EL (cell line): ENCODE measurements at places on chromosomes 12 and 14.

DNA sequence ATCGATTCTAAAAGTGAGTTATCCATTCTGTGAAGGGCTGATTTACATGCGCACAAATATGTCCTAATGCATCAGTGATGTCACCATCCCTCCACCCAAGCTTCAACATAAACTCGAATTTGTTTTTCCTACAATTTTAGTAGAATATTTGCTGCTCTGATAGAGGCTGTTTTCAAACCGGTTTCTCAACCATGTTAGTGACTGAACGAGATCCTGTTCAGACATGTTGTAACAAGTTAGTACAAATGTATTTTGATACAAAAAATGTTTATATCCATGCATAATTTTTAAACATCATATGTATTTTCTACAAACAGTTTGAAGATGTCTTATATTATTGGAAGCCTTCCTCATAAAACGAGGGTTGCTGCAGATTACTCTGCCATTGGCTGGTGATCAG is 12.7 kb upstream of the PRB2 start:
- no peak for DNase-seq

- DNase-seq = no peak
These were observed 175.8 kb downstream of the ETV6 start for GRCh38 chr12:11825278-11825677.

DNA sequence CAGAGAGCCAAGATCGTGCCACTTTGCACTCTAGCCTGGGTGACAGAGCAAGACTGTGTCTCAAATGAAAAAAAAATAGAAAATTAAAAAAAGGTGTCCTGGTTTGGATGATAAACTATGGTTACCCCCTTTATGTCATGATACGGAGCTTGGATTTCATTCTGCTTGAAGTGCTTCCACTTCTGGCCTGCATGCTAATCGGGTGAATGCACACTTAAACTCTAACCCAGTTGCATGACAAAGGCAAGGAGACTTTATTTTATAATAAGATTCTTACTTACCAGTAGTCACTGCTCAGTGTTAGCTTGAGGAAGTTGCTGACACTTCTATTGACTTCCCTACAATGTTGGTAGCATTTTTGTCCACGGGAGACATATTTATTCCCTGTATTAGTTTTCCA is 24.3 kb downstream of the CFAP54 start:
- no peak for DNase-seq

- DNase-seq = no peak
These were observed 5.5 kb downstream of the PRKCH start for GRCh38 chr14:61326847-61327246.

- no peak for DNase-seq
These were observed 24.5 kb downstream of the GPRC5D start for GRCh38 chr12:12927211-12928079.

DNA sequence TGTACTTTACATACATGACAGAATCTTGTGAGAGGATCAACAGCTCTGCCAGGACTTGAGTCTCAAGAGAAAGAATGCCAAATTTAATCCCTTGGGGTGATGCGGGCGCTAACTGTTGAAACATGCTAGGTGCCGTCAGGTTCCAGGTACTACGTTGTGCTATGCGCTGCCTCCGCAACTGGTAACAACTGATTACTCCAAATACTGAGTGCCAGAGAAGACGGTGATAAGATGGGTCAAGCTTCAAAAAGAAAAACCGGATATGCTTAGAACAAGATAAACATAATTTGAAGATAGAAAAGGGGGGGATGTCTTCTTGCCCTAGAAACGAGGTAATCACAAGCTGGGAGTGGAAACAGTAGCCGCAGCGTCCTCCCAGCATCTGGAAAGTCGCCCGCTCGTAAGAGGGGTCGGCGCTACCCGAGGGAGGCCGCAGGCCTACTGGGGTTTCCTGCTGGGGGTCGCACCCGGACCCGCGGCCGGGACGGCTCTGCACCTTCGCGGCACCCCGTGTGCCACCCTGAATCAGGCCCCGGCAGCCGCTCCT is 678 bp downstream of the ZBTB25 start:
- no peak for DNase-seq

DNA sequence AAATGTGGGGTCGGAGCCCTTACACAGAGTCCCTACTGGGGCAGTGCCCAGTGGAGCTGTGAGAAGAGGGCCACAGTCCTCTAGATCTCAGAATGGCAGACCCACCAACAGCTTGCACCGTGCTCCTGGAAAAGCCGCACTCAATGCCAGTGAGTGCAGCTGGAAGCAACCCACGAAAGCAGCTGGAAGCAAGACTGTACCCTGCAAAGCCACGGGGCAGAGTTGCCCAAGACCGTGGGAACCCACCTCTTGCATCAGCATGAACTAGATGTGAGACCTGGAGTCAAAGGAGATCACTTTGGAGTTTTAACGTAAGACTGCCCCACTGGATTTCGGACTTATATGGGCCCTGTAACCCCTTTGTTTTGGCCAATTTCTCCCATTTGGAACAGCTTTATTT is 12.3 kb downstream of the GTF2A1 start:
- no peak for DNase-seq

- no peak for DNase-seq
These were observed 7.4 kb downstream of the ASCL1 start for GRCh38 chr12:102964872-102965271.

GRCh38 chr14:71327691-71328090 is 420.4 kb downstream of the PCNX1 start:
- no peak for DNase-seq

GRCh38 chr12:40158592-40159111 is 52.8 kb upstream of the SLC2A13 start:
- DNase-seq = no peak

- no peak for DNase-seq
These were observed 93.8 kb upstream of the ALX1 start for GRCh38 chr12:85186236-85186635.

DNA sequence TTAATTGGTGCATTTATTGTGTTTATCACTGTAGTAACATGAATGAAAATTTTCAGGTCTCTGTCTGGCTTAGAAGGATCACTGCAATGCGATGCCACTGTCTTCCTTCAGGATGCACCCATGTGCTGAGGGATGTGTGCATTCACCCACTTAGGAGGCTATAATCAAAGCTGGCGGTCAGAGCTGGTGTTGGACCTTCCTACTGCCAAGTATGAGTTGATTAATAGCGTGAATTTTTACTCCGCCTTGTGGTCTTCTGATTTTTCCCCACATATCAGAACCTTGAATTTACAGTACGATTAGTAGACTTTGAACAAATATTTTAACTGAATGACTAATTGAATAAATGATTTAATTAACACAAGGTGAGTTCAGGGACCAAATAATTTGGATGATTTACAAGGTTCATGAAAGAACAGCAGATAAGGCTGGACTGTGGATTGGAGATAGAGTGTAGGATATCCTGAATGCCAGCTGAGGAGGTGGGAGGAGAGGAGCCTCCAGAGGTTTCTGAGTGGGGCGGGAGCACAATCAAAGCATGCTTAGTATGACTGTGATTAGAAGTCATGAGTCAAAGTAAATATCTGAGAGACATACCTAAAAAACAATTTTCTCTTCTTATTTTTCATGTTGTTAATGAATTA is 50.1 kb downstream of the RERG start:
- DNase-seq = no peak

DNA sequence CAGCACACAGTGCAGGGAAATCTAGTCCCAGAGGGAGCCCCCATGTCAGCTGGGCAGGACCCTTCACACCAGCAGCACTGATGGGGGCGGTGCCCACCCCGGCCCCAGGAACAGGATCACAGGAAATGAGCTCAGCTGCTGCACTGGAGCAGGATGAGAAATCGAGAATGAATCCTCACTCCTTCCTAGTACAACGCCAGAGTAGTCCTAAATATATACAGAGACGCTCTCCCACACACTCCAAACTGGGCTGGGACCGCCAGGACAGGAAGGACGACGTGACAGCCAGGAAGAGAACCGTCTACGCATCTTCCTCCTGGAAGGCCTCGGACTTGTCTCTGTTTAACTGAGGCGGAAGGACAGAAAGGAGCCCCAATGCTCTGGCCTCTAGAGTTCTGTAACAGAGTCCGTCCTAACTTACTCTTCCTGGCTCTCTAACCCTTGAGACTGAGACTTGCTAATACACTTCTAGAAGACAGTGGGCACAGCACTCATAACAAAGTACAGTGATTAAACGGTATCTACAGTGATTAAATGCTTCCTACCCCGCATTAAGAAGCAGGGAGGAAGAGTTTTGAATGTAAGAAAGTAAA is 33.4 kb downstream of the CDC42BPB start:
- peak; percentile 86 for DNase-seq

DNA sequence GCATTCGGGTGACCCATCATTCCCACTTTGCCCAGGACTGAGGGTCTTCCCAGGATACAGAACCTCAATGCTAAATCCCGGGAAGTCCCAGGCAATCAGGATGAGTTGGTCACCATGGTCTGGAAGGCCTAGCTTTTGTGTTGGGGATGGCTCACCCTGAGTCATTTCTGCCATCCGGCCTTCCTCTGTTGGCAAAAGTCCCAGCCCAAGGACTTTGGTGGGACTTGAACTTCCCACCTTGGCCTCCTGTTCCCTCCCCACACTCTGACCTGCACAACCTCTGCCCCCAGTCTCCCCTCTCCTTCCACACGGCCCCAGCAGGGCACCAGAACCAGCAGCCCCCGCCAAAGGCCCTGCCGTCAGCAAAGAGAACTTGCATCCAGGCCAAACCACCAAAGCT is 24.6 kb upstream of the NCOR2 start:
- peak; percentile 67 for DNase-seq

DNA sequence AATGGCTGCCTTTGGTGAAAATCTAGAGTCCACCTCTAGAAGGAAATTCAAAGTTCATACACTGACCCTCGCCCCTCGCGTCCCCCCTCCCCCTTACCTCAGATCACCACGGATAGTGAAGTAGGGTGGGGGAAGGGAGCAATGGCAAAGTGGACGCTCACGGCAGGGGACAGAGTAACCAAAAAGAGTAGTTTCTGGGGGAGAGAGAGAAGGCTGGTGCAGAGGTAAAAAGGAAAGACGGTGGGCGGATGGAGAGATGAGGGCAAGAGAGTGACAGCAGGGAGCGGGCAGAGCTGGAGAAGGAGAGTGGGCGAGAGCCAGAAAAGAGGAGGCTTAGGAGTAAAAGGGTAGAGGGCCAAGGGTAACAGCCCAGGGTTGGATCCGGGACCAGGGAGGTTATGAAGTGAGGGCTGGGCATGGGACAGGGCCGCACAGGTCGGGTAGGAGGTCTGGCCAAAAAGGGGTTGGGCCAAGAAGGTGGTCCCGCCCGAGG is 423 bp downstream of the ALDH6A1 start:
- no peak for DNase-seq

- no peak for DNase-seq
These were observed 62.3 kb upstream of the CCDC175 start for GRCh38 chr14:59638885-59639284.

- no peak for DNase-seq
These were observed 146.6 kb downstream of the RBM19 start for GRCh38 chr12:113819495-113819894.

- DNase-seq = no peak
These were observed 12.9 kb upstream of the SLC38A2 start for GRCh38 chr12:46385438-46385837.

- no peak for DNase-seq
These were observed 120.6 kb downstream of the PRICKLE1 start for GRCh38 chr12:42468921-42469320.

DNA sequence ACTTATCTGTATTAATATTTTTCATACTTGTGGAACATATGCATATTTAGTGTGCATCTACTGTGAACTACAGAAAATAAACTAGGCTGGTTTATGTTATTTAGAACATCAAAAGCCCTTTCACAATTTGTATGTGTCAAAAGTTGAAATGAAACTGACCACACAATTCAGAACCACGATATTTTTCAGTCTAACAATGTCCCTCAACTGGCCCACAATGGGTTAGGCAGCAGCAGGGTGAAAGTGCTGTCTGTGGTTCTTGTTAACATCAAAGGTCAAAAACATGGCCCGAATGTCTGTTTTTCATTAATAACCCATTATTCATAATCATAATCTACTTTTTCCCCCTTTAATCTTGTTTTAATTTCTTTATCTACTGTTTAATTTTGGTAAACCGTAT is 559.9 kb upstream of the ATP2B1 start:
- no peak for DNase-seq

- DNase-seq = peak; percentile 85
These were observed 22.8 kb downstream of the ERC1 start for GRCh38 chr12:1013618-1014489.

DNA sequence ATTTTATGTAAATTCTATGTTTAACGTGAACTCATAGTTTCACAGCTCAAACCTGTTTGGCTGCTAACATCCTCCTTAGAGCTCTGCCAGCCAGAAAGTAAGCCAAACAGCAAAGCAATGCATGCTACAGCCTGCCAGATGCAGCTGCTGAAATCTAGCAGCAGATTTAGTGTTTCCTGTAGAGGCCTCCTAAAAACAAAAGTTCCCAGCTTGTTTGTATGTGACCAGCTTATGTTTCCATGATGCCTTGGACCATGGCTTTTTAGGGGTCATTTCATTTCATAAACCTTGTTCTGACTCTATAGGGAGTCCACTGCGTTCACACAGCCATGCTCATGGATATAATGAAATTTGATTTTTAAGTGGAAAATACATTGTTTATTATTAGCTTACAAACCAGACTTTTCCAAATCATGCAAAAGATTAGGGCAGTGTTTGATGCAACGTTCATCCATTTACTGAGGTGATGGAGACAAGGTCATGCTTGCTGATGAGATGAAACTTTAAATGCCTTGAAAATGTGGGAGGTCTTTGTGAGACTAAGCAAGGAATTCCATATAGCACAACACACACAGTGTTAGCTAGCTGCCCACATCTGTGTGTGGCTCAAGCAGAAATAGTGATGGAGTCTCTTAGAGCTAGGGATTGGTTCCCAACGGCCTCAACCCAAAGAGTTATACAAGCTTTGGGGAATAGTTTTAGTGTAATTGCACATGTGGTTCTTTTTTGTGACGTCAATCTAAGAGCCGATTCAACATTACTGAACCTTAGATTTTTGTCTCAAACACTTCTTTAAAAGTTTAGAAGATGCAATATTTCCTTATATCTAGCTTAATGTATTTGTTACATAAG is 157.5 kb upstream of the LRIG3 start:
- DNase-seq = no peak

- no peak for DNase-seq
These were observed 5.5 kb downstream of the HOXC5 start for GRCh38 chr12:54038284-54038870.

DNA sequence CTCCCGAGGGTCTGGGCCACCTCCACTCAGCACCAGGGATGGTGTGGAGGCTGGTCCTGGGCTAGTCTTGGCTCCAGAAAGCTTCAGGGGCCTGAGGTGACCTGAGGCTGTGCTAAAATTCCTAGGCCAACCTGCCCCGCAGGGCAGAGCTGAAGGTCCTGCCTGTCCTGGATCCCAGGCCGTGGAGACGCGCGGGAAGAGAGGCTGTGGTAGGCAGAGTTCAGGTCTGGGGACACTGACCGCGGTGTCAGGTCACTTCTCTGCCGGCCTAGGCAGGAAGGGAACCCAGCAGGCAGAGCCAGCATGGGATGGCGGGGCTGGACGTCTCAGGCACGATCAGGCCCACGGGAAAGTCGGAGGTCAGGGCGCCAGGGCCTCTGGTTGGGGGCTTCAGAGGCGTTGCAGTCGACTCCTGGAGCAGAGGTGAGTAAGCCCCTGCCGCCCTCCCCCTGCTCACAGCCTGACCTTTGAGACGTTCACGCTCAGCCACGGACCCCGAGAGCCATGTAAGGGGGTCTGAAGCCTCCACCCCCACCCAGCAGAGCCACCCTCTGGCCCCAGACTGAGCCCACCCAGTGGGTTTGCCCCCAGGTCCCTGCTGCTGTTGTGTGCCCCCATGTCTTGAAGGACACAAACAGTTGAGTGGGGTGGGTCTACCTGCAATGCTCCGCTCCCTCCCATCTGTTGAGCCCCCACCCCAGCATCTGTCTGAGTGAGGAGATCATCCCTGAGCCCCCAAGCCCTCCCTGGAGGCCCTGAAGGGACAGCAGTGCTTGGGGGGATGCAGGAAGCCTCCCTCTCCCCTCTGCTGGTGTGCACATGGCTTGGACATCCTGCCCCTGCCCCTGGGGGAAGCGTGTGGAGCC is 142.7 kb downstream of the KIF26A start:
- no peak for DNase-seq
